ENCODE measurements at places on chromosomes 2 and 18.

DNA sequence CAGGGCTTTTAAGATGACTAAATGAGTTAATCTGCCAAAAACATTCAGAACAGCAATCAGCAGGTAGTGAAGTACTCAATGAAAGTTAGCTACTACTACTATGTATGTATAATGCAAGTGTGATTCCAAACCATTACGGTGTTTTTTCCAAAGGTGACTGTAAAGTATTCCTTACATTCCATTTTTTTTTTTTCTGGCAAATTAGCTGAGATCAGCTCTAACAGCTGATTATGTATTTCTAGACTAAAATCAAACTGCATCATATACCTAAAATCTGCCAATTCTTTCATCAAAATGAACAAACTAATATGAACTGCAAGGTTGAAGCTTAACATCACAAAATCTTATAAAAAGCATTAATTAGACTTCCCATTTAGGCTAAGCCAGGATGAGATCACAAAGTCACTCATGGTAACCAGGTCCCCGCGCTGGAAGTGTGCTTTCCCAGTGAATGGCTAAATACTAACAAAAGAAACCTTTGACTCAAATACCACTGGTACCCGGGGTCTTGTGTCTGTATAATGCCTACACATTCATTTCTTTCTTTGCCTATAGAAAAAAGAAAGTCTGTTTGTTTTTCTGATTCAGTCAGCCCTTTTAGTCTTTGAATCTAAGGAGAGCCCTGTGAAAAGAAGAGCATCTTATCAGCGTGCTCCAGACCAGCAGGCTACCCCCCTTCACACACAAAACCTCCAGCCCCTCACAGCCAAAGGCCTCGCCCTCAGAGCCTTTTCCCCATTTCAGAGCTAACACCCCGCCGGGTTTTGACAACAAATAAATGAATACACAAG, 88.3 kb downstream of the RBMS1 start:
- no peak for DNase-seq

DNA sequence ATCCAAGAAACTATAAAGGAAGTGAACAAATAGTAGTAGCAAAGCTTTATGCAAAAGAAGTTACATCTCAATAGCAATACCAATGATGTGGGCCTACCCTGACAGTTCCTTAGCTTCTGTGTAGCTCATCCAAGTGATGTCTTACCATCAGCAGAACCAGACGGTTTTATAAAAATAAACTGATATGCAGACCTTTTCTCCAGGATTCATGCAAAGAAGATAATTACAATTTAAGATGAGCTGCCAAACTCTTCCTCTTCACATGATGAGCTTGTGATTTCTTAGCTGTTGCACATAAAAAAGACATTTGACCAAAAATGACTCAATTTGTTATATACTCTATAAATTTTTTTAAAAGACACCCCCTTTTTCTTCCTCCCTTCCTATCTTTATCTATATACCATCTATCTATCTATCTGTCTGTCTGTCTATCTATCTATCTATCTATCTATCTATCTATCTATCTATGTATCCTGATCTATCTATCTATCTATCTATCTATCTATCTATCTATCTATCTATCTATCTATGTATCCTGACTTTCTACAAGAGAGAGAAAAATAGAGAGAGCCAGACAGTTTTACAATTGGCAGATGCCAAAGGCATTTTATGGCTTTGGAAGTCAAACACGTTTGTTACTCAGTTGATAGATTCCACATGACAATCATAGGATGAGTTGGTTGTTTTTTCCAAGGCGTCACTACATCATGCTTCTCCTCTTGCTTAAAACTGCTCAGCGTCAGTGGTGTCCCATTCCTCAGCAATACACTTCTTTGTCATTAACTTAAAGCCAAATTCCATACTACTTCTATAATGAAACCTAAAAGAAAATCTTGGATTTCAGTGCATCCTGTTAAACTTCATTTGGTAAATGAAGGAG, 65.9 kb upstream of the ACTR3 start:
- DNase-seq, result no peak

- no peak for DNase-seq
Observed at GRCh38 chr2:99879481-99879880, 262.9 kb downstream of the AFF3 start.

- no peak for DNase-seq
Observed at GRCh38 chr2:43158259-43158880, 68.0 kb downstream of the ZFP36L2 start.

GRCh38 chr2:219038600-219038999, 2.7 kb downstream of the CFAP65 start:
- DNase-seq, result no peak

DNA sequence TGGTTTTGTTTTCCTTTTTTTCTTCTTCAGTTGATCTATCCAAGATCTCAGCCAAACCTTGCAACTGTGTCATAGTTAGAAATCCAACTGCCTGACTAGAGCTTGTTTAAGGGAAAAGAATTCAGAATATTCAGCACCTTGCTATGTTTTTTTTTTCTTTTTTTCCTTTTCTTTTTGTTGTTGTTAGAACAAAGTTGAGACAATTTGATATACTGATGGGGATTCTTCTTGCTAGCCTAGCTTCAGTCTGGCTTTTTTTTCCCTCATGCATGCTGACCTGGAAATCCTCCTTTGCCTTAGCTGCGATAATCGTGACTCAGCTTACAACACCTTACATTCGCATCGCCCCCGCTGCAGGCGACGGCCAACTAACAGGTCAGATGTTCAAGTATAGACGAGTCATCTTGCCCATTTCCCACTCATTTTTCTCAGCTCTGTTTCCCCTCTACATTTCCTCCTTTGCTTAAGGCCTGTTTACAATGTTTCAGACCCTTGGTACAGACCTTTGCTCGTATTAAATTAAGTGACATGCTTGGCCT, 487.2 kb upstream of the RAB12 start:
- DNase-seq, result no peak

GRCh38 chr18:36744261-36744876, 84.4 kb downstream of the TPGS2 start:
- no peak for DNase-seq
